Activated naive CD8-positive, alpha-beta T cell treated with anti-CD3 and anti-CD28 coated beads for 36 hours (primary cell): ENCODE measurements at places on chromosomes 5 and 9. TPM values are rescaled to one million over a fixed set of nuclear protein-coding genes. Genes with fewer than 3 reads are reported as not detected.

DNA sequence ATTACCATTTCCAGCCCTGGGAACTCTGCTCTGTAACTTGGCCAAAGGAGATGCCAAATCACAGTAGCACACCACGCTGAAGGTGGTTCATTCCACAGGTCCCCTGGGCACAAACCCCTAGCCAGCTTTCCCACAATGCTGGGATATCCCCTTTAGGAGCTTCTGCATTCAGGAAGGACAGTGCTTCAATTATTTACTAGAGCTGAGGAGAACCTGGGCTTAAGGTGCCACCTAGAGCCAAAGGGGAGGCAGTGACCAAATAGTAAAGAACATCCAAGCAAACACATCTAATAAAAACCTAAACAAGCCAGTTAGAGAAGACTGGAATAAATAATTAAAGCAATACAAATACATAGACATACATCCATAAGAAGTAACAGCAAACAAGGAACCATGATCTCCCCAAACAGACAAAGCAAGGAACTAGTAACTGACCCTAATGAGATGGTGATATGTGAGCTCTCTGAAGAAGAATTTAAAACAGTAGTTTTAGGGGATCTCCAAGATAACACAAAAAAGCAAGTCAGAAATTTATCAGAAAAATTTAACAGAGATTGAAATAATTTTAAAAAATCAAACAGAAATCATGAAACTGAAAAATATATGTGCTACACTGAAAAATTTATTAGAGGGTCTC lies 14.6 kb downstream of the KIF4B start:
- DNase-seq = no peak

CD72 gene
- total RNA-seq = 11.5 TPM

GABRA6 gene
- total RNA-seq = not detected

DNA sequence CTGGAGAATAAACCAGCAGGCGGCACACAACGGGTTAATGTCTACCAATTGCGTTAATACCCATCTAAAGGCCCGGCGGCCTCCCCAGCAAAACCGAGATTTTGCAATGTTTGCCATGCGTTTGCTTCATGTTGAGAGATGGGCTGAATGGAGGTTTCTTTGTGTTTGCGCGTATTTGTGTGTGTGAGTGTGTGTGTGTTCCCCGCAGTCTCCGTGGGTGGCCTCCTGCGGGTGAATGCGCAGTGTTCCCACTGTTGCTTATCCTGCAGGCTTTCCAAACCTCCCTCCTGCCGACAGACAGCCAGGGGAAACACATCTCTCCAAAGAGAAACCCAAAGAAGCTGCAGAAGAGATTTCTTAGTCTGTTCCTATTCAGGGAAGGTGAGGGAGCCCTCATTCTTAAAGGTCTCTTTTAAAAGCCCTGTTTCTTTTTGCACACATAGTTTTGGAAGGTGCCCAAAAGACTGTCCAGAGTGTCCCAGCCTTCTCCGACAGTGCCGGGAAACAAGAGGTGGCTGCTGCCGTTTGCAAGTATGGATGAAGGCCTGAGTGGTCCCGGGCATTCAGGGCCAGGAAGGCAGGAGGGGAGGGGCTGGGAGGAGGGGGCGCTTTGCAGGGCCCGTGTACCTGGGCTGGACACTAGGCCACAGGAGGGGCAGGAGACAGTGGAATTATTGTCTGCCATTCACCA lies 103.8 kb upstream of the ERCC6L2 start:
- DNase-seq = no peak

DNA sequence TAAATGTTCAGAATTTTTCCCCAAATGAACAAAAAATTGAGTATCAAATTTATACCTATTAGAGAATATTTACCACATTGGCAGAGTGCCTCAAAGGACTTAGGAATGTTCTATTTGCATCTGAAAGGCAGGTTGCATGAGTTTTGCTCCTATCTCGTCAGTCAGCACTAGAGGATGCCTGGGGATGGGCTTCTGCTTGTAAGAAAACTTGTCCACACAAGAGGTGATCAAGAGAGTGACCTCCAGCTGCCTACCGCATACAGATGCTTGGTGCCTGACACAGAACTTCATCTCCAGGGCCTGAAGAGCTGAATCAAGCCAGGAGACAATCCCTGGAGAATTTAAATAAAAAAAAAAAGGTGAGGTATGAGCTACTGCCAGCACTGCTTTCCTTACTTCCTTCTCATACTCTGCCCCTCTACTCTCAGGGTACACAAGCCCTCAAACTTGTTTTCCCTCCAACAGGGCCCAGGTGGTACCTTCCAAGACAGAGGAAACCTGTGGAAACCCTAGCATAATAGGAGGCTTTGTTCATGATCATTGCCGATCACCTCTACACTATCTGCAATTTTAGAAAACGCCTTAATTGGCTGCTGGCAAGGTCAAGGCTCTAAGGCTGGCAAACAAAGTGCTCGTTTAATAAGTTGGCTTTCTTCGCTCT lies 166.6 kb downstream of the ELAVL2 start:
- DNase-seq = no peak
